Endothelial cell of umbilical vein (primary cell): ENCODE measurements at places on chromosomes 11 and 22. TPM values are rescaled to one million over a fixed set of nuclear protein-coding genes. Genes with fewer than 3 reads are reported as not detected.

Gene KDM4E
- polyA plus RNA-seq = not detected in 2 replicates

Gene USP2
- 0.21 and 0.22 TPM in 2 replicates for polyA plus RNA-seq

Gene MOV10L1
- polyA plus RNA-seq = 27.6 and 32.0 TPM in 2 replicates

Gene GPR83
- polyA plus RNA-seq = 0.05 and 0.07 TPM in 2 replicates

Gene WNT11
- 0.03 TPM in 1 of 2 replicates, not detected in the other for polyA plus RNA-seq

Gene LMO2
- 44.6 and 60.4 TPM in 2 replicates for polyA plus RNA-seq

Gene CASP5
- not detected in 2 replicates for polyA plus RNA-seq

Gene MDK
- polyA plus RNA-seq = 893 and 985 TPM in 2 replicates

Gene MS4A15
- polyA plus RNA-seq = not detected in 2 replicates

Gene MYOD1
- polyA plus RNA-seq = not detected in 2 replicates

Gene ANGPTL5
- polyA plus RNA-seq = 0.03 and 0.12 TPM in 2 replicates

Gene FLRT1
- not detected in 2 replicates for polyA plus RNA-seq

Gene ARHGAP32
- 3.4 TPM in 2 replicates for polyA plus RNA-seq

Gene GGT5
- polyA plus RNA-seq = 293 and 501 TPM in 2 replicates

Gene RAG2
- not detected in 2 replicates for polyA plus RNA-seq

Gene FZD4
- 50.4 and 56.6 TPM in 2 replicates for polyA plus RNA-seq

Gene C22orf31
- not detected in 2 replicates for polyA plus RNA-seq

Gene RTL10
- polyA plus RNA-seq = 40.8 and 54.5 TPM in 2 replicates

Gene PNPLA5
- not detected in 2 replicates for polyA plus RNA-seq

Gene HOATZ
- not detected in 2 replicates for polyA plus RNA-seq

Gene FAM227A
- 0.49 and 0.58 TPM in 2 replicates for polyA plus RNA-seq

Gene MMP7
- 0.25 and 0.65 TPM in 2 replicates for polyA plus RNA-seq

Gene RNF141
- 7.1 and 9.4 TPM in 2 replicates for polyA plus RNA-seq

Gene CHRDL2
- not detected in 2 replicates for polyA plus RNA-seq

Gene OTOG
- not detected in 2 replicates for polyA plus RNA-seq

Gene HYLS1
- polyA plus RNA-seq = 3.7 and 4.7 TPM in 2 replicates

Gene RAB3IL1
- 1.8 and 2.9 TPM in 2 replicates for polyA plus RNA-seq

Gene LYVE1
- 4.6 and 5.3 TPM in 2 replicates for polyA plus RNA-seq

Gene SLCO2B1
- 0.04 and 0.10 TPM in 2 replicates for polyA plus RNA-seq

Gene DEPDC7
- 0.05 and 0.08 TPM in 2 replicates for polyA plus RNA-seq

Gene NAV2
- polyA plus RNA-seq = 10.9 and 11.0 TPM in 2 replicates

Gene OR8G1
- not detected in 2 replicates for polyA plus RNA-seq

Gene RTN4RL2
- 0.18 and 0.35 TPM in 2 replicates for polyA plus RNA-seq

Gene CEP126
- 2.9 and 3.6 TPM in 2 replicates for polyA plus RNA-seq

Gene OR51B5
- polyA plus RNA-seq = 0.07 TPM in 1 of 2 replicates, not detected in the other

Gene ART1
- not detected in 2 replicates for polyA plus RNA-seq

Gene MFNG
- 257 and 379 TPM in 2 replicates for polyA plus RNA-seq

Gene MAP6
- 0.11 and 0.12 TPM in 2 replicates for polyA plus RNA-seq
